ENCODE measurements at places on chromosomes 2 and 18.

- DNase-seq, result no peak
Observed at GRCh38 chr2:207290833-207291624, 125.3 kb upstream of the KLF7 start.

DNA sequence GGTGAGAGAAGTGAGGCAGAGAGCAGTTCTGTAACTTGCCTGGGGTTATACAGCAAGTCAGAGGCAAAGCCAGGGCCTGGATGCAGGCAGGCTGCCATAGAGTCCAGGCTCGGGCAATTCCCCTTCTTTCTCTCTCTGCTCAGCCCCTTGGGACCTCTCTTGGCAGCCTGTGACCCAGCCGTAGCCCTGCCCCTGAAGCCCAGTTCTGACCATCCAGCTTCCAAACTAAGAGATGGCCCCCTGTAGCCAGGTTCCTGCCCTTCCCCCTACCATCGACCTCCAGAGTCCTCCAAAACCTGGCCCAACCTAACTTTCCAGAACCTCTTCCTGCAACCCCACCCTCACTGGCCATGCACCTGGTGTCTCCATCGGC, 201.2 kb downstream of the CTIF start:
- no peak for DNase-seq

GRCh38 chr2:72112401-72112800, 35.3 kb downstream of the CYP26B1 start:
- DNase-seq, result peak; percentile 73

GRCh38 chr2:158312981-158313380, 143.6 kb downstream of the CCDC148 start:
- DNase-seq, result no peak

DNA sequence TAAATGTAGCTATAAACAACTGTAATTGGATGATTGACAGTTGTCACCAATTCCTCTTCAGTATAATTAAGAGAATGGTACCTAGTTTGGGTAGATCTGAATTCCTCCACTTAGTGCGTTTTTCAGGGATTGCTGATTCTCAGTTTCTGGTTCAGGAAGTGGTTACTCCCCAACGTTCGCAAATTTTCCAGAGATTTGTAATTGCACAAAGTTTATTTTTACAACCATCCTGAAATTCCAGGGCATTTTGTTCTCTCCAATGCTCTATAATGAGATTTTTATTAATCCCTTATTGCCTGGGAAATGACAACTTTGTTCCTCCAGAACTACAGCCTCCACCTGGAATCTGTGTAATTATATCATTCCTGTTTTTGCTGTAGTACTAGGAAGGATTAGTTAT, 710.6 kb upstream of the ZEB2 start:
- DNase-seq, result peak; percentile 22

GRCh38 chr2:235238537-235238936, 255.3 kb upstream of the AGAP1 start:
- peak; percentile 60 for DNase-seq

GRCh38 chr18:12154361-12154760, 60.7 kb downstream of the ANKRD62 start:
- no peak for DNase-seq

DNA sequence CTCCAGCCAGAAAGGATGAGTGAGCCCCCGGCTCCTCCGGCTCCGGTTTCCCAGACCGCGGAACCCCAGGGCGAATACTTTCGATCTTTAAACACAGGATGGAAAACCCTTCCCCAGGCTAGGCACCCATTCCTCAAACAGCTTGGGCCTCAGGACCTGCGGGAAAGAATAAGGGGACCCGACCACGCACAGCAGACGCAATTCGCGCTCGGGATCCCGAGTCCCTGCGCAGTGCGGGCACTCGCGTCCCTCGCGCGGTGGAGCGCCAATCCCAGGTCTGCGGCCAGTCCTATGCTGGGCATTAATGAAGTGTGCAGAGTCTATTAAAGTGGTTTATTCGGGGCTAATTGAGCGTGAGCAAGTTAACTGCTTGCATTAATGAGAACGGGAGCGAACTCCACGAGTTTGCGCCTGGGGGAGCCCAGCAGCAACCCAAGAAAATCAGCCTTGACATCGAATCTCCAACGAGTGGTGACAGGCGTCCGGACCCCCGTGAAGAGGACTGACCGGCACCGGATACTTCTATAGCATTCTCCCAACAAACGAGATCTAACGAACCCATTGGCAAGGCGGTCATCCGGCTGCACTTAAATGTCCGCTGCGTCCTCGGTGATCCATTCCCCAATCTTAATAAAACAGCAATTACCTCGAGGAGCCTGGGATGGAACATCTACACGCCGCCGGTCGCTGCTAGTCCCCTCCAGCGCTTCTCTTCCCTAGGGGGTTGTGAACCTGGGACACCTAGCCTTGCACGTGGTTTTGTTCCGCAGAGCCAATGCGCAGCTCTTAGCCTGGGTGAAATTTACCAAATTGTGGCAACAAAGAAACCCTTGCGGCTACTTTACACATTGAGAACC, 1.6 kb downstream of the OSR1 start:
- no peak for DNase-seq
